Colonic mucosa (tissue), 4 donors: ENCODE measurements at places on chromosomes 16 and 17. TPM values are rescaled to one million over a fixed set of nuclear protein-coding genes. Genes with fewer than 3 reads are reported as not detected.

Gene ZNF771
- 3.5 TPM for total RNA-seq

GRCh38 chr16:88895335-88895734, 28.9 kb upstream of the PABPN1L start:
- H3K27ac ChIP-seq: no peak overlapping the region
- H3K36me3 ChIP-seq: no peaks in the 10 kb centered on the region

GRCh38 chr16:14181371-14182050, 110.4 kb downstream of the MRTFB start:
- no peak overlapping the region for H3K27ac ChIP-seq
- H3K27me3 ChIP-seq: no peaks in the 10 kb centered on the region
- H3K36me3 ChIP-seq: no peaks in the 10 kb centered on the region
- no peaks in the 10 kb centered on the region for H3K4me1 ChIP-seq
- DNase-seq: no peak

GRCh38 chr16:60001523-60001922, 1267.4 kb upstream of the GOT2 start:
- H3K36me3 ChIP-seq: no peaks in the 10 kb centered on the region
- no peaks in the 10 kb centered on the region for H3K4me1 ChIP-seq
- H3K27ac ChIP-seq: no peak overlapping the region
- no peaks in the 10 kb centered on the region for H3K27me3 ChIP-seq
- no peak for DNase-seq
